ENCODE measurements at places on chromosomes 5 and 9. TPM values are rescaled to one million over a fixed set of nuclear protein-coding genes. Genes with fewer than 3 reads are reported as not detected.
A peak's percentile ranks its signal among the peaks of the same experiment; 100 is the strongest.

DNA sequence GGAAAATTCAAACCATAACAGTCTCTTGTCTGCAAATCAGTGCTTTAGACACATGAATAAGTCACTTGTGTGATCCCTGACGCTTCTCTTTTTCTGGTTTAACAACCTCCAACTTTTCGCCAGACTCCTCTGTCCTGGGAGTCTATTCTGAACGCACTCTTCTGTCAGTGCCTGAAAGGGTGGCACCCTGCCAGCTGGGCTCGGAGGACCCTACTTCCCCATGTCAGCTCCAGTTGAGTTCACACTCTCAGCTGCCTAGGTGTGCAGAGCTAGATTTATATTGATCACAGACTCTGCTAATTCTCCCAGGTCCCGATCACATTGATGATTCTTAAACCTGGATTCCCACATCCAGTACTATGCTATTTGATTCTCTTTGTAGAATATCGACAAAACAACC, 649.1 kb downstream of the BNC2 start:
- no peak for DNase-seq

- no peak for DNase-seq
These were observed 16.3 kb downstream of the ROR2 start for GRCh38 chr9:91933556-91934352.

DNA sequence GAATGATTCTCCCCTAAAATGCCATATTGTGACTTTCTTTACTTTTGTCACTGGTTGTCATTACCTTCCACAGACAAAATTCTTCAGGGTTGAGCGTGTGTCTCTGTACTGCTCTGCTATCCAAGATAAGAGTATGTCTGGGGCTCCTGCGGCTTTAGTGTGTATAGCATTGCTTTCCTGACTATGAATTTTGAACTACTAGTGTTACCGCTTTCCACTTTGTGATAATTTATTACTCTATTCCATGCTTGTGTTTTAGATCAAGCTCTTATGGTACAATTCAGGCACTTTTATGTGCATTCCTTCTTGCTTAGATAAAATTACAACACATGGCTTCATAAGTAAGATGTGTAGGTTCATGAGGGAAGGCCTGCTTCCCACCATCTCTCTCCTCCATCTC, 51.5 kb upstream of the MEF2C start:
- DNase-seq = no peak

DNA sequence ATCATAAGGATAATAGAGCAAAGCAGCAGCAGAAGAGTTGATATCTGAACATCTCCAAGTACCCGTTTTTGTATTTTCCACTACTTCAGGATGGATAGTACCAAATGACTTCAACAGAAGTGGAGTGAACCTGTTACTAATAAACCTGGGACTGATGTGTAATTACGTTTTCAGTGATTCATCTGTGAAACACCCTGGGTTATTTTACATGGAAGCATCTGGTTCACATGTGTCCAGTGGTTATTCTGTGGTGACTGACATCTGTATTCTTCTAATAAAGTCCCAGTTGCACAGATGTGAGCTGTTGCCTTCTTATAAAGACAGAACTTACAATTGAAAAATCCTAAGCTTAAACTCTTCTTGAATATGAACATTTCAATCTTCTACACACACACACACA, 139.7 kb upstream of the VCAN start:
- DNase-seq = no peak

DNA sequence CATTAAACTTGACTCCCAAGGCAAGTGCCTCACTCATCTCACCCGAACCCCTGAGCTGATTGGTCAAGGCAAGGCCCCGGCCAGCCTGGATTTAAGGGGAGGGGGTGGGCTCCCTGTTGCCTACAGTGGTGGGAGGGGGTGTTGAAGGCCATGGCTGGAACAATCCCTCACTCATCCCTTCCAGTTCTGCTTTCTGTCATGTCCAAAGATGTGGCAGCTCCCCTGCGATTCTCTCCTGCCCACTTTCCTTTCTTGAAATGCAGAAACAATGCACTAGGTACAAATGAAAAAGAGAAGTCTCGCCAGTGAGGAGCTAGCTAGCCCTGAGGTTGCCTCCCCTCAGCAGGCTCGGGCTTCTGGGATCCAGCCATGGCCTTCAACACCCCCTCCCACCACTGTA, 240.9 kb downstream of the SYK start:
- no peak for DNase-seq

DNA sequence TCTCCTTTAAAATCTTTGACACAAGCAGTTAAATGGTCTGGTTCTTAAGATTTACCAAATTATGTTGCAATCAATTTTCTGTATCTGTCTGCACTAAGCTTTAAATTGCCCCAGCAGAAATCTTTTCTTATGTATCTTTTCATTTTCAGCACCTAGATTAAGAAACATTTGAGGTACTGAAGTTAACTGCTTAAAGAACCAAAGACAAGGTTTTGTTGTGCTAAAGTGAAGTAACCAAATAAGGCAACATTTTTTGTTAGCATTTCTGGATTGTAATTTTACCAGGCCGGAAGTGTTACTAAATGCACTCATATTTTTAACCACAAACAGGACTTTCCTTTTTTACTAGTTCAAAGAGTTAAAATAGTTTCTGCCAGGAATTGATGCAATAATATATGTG, 24.1 kb upstream of the MTAP start:
- no peak for DNase-seq

Gene FOXD4L4
- 0.41 TPM for total RNA-seq

DNA sequence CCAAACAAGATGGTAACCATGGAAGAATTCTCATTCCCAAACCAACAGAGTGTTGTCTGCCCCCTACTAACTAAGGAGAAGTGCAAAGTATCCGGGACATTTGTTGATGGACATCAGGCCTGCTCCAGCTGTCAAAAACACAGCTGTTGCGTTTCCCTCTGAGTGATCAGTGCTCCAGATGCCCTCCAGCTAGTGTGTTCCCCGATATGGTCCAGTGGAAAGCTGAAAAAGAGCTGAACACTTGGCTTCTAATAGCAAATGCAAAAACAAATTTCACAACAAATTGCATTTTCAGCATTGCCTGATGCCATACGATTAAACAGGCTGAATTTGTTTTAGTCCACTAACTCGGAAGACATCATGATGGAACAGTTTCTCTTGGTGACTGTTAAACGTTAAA, 1398.7 kb downstream of the PTPRD start:
- no peak for DNase-seq

Gene OR1J4
- not detected for total RNA-seq

DNA sequence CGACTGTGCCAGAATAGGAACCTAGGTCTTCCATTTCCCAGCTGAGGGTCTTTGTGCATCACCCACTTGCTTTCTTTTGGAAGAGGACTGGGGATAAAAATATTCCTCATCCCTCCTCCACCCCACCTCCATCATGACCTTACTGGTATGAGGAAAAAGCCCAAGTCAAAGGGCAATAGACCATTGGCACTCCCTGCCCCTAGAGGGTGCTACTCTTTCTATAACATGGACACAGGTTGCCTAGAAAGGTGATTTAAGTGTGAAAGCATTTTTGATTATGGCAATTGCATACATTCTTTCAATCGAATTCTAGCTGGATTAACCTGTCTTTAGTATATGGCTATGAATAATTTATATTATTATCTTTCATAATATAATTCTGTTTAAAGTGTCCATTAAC, 22.8 kb upstream of the ZNF618 start:
- DNase-seq = no peak

Gene RETREG1
- 33.2 TPM for total RNA-seq

DNA sequence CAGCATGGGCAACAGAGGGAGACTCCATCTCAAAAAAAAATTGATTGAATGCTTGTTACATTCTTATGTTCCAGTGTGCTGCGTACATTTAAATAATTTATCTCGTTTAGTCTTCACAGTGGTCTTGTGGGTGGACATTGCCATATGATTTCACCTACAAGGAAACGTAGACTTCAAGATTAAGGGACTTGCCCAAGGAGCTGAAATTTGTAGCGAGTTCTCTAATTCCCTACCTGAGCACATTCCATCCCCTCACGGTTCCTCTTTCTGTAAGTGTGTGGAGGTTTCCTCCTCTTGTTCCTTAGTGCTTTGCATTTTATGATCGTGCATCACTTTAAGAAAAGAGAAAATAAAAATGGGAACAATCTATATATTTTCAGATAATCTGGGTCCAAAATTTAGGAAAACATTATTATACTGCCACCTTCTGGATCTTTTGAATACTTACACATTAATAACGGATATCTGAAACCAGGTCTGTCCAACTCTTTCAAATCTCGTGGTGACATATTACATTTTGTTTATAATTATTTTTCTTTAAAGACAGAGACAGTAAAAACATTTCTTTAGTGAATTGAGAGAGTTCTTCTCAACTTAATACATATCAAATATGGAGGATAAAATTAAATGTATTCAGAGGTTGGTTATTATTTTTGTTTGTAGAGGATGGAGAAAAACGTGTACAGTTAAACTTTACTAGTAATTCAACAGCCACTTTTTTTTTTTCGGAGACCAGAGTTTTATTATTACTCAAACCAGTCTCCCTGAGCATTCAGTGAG, 29.9 kb upstream of the C7 start:
- DNase-seq = no peak

Gene KIF24
- total RNA-seq = 0.82 TPM

GRCh38 chr5:35771300-35771699, 85.4 kb upstream of the IL7R start:
- no peak for DNase-seq

DNA sequence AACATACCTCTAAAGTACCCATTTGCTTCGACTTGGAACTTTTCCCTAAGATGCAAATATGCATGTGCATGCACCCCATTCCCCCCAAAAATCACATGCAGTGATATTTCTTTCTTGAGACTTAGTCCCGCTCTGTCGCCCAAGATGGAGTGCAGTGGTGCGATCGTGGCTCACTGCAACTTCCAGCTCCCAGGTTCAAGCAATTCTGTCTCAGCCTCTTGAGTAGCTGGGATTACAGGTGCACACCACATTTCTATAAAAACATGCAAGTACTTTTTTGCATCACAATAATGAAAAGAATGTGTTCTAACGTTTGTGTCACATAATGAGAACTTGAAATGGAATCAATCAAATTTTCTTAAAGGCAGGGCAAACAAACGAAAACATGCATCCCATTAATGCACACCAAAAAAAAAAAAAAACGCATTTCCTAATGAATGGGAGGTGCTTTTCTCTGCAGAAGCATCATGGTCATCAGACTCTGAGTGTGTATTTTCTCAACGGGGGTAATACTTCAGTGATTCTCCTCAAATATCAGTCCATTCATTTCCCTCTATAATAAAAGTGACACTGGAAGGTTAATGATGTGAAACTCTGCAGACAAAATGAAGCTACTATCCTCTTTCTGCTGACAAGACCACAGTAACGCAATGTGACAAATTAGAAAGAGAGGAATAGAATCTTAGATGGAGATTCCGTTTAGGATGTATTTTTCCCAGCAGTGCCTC, 389.4 kb downstream of the CTNND2 start:
- DNase-seq = no peak

Gene PCDH1
- 217 TPM for total RNA-seq

DNA sequence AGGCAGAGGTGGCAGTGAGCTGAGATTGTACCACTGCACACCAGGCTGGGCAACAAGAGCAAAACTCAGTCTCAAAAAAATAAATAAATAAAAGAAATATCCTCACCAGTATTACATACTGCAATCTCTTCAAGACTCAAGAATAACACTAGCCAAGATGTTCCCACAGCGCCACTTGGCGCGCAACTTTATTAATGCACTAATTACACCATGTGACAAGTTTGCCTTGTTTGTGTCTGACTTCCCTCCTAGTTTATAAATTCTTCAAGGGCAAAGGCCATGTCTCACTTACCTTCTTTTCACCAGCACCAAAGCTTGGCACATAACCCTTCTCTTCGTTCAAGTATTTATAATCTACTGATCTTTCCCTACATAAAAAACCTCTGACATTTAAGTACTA, 4.8 kb downstream of the SKP1 start:
- DNase-seq = peak; percentile 78

DNA sequence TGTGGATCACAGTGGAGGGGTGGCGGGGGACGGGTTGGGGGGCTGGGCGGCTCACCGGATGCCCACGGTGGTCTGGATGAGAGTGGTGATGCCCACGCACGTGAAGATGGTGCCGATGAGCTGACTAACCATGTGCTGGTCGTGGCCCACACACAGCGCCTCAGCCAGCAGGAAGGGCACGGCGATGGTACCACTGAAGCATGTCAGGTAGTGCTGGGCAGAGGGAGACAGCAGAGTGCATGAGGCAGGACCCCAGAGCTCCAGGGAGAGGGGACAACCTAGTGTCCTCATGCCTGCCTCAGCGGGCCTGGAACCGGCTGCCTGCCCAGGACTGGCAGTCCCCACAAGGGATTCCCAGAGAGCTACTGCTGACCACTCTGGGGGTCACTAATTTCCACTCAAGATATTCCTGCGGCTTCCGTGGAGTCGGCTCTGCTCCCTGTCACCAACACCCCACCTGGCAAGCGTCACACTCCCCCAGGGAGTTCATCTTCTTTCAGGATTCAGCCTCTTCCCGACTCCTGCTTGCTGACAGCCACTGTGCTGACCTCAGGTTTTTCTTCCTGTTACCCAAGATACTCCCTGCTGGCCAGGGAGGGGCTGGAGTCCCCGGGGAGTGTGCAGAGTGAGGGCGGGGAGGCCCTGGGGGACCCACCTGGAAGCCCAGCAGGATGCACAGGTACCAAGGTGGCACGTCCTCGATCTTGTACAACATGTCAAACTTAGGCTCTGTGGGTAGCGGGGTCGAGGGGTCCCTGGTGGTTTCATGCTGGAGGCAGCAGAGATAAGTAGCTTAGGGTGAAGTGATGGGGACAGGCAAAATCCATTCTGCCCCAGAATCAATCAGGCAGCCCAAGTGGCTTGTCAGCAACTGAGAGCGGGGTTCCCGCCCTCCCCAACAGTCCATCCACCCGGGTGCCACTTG, 998 bp downstream of the SLC23A1 start:
- DNase-seq = peak; percentile 28

DNA sequence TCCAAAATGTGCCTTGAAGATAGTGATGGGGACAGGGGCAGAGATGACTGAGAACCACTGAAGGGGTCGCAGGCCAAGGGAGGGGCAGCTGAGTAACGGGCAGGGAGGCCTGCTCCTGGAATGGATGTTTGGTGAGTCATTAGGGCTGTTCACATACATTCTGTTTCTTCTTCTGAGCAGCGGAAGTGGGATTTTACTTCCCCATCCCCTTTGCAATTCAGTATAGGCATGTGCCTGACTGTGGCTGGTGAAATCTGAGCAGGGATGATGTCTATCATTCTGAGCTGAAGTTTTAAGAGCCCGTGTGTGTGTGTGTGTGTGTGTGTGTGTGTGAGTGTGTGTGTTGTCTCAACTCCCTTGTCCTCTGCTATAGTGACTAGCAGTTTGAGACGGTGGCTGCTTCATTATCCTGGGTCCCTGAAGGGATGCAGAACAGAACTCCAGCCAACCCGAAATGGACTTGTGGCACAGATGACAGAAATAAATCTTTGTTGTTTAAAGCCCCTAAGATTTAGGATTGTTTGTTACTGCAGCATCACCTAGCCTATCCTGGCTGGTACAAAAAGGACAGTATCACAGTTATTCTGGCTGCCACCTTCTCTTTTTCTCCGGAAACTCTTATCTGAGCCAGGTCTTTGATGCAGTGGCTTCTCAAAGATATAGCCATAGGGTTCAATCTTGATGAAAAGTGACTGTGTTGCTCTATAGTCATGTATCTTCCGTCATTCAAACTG, 29.2 kb upstream of the TGFBI start:
- no peak for DNase-seq

Gene ZNF658
- not detected for total RNA-seq

Gene GABRA6
- total RNA-seq = not detected

GRCh38 chr5:54905942-54906537, 79.4 kb downstream of the ESM1 start:
- DNase-seq = peak; percentile 60

GRCh38 chr5:124973661-124974060, 227.2 kb upstream of the ZNF608 start:
- no peak for DNase-seq

- DNase-seq = no peak
These were observed 11.0 kb upstream of the SNCAIP start for GRCh38 chr5:122301016-122301415.

All from transverse colon (tissue), 4 donors.